ENCODE measurements at places on chromosomes 1 and 21. TPM values are rescaled to one million over a fixed set of nuclear protein-coding genes. Genes with fewer than 3 reads are reported as not detected.
A peak's percentile ranks its signal among the peaks of the same experiment; 100 is the strongest.

GRCh38 chr1:96845464-96845863 is 123.9 kb downstream of the PTBP2 start:
- no peaks in the 10 kb centered on the region for H3K36me3 ChIP-seq
- no peaks in the 10 kb centered on the region for H3K27me3 ChIP-seq
- no peak for DNase-seq
- no peak overlapping the region for H3K4me3 ChIP-seq

DNA sequence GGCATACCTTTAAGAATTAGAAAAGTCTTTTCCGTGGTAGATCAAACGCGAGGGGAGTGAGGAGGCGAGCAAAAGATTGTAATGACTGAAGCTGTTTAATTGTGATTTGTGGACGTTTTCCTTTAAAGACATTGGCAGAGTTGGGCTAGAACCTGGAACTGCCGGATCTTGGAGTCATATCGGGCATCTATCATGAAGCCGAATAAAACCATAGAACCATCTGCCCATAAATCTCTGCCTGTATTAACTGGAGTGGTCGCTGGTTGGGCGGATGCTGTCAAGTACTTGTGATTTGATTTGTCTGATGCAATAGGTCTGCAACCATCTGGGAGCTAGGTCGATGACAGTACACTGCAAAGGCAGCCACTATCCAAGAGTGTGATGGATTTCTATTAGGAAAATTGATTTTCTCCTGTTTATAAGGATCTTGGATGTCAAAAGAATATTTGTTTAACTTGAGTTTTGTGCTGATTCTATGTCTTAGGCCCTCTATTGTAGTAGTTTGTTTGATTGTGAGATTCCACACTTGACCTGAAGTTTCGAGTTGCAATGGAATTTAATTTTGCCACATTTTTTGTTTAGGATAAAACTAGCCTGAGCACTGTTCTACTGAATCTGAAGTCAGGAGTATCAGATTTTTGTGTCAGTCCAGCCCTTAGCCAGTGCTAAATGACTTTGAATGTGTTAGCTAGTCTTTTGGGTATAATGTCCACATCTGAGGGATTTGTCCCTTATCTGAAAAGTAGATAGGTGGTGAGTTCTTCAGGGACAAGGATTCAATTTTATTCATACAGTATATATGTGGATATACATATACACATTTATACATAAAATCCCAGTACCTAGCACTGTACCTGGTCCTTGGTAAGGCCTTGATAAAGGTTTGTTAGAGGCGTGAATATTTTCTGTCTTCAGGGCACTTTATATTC is 1.2 kb downstream of the SARS1 start:
- peak; percentile 86 for DNase-seq
- peaks cover 5% of the 10 kb centered on the region for H3K36me3 ChIP-seq
- peaks cover 16% of the 10 kb centered on the region for H3K4me1 ChIP-seq

DNA sequence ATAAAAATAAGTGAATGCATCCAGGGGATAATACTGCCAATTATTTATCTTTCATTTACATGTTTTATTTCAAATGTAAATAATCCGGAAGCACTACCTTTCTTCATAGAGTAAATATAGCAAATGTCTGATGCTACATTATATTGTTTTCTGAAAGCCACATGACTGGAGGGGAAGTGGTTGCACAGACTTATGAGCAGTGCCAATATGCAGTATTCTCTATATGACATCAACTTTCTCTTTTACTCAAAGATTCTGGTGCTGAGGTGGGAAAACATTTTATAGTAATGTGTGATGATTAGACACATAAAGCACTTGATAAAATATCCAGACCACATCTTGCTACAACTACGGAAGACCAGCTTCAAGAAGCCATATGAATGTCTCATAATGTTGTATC is 314.7 kb downstream of the NEGR1 start:
- DNase-seq, result no peak
- H3K4me1 ChIP-seq, result no peaks in the 10 kb centered on the region
- H3K36me3 ChIP-seq, result no peaks in the 10 kb centered on the region
- no peak overlapping the region for H3K4me3 ChIP-seq
- no peak overlapping the region for H3K27ac ChIP-seq

DNA sequence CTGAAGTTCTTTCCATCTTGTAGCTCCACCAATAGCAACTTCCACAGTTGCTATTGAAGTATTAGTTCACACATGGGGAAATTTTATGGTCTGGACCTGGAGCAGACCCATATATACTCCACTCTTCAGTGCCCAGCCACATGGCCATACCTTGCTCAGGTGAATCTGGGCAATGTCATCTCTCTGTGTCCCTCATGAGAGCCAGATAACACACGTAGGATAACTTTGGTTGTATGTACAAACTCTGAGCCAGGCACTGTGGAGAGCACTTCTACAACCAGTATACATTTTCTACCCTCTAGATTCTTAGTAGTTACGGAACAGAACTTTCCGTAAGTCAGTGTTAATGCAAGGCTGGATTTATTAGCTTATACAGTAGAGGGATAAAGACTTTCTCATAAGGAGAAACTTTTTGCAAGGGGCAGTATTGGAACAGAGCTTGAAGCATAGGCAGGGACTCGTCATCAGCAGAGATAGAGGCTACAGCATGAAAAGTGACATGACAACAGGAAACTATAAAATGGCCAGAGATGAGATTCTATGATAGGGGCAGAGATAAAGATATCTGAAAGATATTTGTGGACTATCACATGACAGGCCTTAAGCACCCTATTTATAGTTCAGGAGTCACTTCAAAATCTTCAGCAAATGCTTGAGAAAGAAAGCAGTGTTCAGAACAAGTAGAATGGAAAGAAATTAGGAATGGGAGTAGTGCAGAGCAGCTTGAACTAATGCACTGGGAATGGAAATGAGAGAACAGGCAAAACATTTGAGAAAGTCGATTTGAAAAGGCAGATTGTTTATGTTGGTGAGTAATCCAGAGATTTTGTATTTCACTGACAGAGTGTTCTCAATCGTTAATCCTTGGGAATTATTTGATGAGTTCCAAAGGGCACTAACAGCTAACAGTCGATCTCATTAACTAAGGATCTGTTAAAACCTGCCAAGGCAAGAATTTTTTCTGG is 481.8 kb downstream of the USP25 start:
- no peaks in the 10 kb centered on the region for H3K27me3 ChIP-seq
- peak; percentile 59 for DNase-seq
- H3K4me3 ChIP-seq, result no peak overlapping the region
- peaks cover 6% of the 10 kb centered on the region for H3K4me1 ChIP-seq

ZMYND12 gene
- 0.23 TPM for total RNA-seq

DNA sequence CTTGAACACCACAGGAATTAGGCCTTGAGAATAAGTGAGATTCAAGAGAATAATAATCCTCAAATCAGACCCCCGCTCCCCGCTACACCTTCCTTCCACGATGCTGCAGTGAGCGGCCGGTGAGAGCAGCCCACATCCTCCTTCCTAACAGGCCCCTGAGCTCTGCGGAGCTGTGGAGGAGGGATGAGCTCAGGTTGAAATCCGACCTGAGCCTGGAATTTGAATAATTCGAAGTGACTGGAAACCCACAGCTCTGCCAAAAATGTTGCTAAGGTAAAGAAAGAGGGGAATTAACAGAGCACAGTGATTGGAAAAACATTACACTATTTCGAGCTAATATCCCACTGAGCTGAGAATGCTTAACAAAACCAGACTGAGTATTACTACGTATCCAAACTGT is 90.0 kb downstream of the URB2 start:
- H3K4me1 ChIP-seq, result peaks cover 10% of the 10 kb centered on the region
- H3K27ac ChIP-seq, result peak overlapping the region; percentile 57
- H3K4me3 ChIP-seq, result no peak overlapping the region
- peak; percentile 54 for DNase-seq

DNA sequence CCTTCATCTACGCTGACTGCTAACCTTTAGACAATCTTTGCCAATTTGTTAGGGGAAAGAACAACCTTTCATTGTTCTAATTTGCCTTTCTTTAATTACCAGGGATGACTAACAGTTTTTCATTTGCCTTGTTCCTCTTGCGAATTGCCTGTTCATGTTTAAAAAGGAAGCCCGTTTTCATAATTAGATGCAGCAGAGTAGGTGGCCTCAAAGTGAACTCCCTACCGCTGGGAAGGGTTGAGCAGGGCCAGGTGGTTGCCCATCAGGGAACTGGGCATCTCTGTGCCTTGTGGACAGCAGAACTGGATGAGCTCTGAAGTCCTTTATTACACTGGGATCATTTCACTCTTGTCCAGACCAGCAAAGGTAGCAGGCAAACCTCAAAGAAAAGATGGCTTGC is 59.0 kb downstream of the HIVEP3 start:
- H3K36me3 ChIP-seq, result no peaks in the 10 kb centered on the region
- no peak overlapping the region for H3K27ac ChIP-seq
- H3K4me3 ChIP-seq, result no peak overlapping the region
- no peak for DNase-seq

GRCh38 chr21:34606051-34606450 is 8.9 kb downstream of the RCAN1 start:
- no peak for DNase-seq
- H3K27ac ChIP-seq, result no peak overlapping the region
- no peaks in the 10 kb centered on the region for H3K36me3 ChIP-seq
- no peaks in the 10 kb centered on the region for H3K4me1 ChIP-seq

DNA sequence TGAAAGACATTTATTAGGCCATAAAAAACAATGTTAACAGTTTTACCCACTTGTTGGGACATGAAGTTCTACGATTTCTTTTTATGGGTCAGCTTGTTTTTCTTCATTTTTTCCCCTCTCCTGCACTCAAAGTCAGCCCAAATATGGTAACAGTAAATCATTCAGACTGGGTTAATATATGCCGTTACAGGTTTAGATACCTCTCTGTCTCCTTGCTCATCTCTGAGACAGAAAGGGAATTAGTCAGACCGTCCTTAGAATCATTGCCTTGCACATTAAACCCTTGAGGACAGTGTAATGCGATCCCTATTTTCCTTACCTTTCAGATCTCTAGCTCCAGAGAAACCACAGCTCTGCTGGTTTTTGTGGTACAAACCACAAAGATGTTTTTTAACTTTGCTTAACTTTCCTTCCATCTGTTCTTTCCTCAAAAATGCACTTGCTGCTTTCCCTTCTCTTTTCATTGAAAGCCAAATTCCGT is 613.3 kb downstream of the PLPP3 start:
- no peak overlapping the region for H3K27ac ChIP-seq
- no peak overlapping the region for H3K4me3 ChIP-seq
- H3K27me3 ChIP-seq, result no peaks in the 10 kb centered on the region
- DNase-seq, result peak; percentile 85

DNA sequence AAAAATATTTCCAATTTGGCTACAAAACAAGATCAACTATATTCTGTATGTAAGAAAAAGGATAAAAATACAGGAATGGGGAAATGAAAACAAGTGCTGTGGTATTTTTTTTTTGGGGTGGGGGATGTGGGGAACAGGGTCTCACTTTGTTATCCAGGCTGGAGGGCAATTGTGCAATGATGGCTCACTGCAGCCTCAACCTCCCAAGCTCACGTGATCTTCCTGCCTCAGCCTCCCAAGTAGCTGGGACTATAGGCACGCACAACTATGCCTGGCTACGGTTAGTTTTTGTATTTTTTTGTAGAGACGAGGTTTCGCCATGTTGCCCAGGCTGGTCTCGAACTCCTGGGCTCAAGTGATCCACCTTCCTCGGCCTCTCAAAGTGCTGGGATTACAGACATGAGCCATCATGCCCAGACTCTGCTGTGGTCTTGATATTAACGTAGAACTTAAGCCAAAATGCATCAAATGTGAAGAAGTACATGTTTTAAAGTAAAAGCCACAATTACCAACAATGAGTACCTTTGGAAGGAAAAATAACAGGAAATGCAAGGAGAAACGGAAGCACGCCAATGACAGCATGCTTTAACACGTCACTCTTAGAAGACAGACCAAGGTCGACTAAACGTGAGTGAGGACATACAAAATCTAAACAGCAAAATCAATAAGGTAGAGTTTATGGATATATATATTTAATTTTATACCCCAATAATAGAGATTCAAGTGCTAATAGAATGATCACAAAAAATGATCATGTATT is 8.8 kb upstream of the ABCB10 start:
- no peaks in the 10 kb centered on the region for H3K36me3 ChIP-seq
- no peak overlapping the region for H3K27ac ChIP-seq

Measured in astrocyte (in vitro differentiated cells and primary cell).